H1 (cell line): ENCODE measurements at places on chromosomes 4 and X. TPM values are rescaled to one million over a fixed set of nuclear protein-coding genes. Genes with fewer than 3 reads are reported as not detected.

Gene BST1
- polyA plus RNA-seq = 0.20 and 0.54 TPM in 2 replicates

Gene TLR2
- 0.67 and 1.3 TPM in 2 replicates for polyA plus RNA-seq

Gene GPC4
- polyA plus RNA-seq = 46.8 and 52.0 TPM in 2 replicates

Gene GYPE
- not detected in 2 replicates for polyA plus RNA-seq

Gene TMPRSS11E
- 0.25 and 0.38 TPM in 2 replicates for polyA plus RNA-seq

Gene RTL9
- polyA plus RNA-seq = 0.09 TPM in 2 replicates

Gene BTK
- 0.03 and 0.06 TPM in 2 replicates for polyA plus RNA-seq

Gene TCEAL6
- not detected in 2 replicates for polyA plus RNA-seq

Gene RAB33A
- polyA plus RNA-seq = 4.1 and 4.6 TPM in 2 replicates

Gene C1QTNF7
- polyA plus RNA-seq = not detected in 2 replicates

Gene MAOB
- 0.96 and 1.1 TPM in 2 replicates for polyA plus RNA-seq

Gene COL4A6
- polyA plus RNA-seq = 5.9 and 6.5 TPM in 2 replicates

Gene SYP
- polyA plus RNA-seq = 4.3 and 7.2 TPM in 2 replicates

Gene GPR143
- polyA plus RNA-seq = 30.7 and 36.1 TPM in 2 replicates

Gene PRSS12
- polyA plus RNA-seq = 2.5 and 2.6 TPM in 2 replicates

Gene MAGEA4
- polyA plus RNA-seq = 0.67 and 2.3 TPM in 2 replicates
